Stomach (tissue), 19 donors: ENCODE measurements at places on chromosomes 1 and 21.

DNA sequence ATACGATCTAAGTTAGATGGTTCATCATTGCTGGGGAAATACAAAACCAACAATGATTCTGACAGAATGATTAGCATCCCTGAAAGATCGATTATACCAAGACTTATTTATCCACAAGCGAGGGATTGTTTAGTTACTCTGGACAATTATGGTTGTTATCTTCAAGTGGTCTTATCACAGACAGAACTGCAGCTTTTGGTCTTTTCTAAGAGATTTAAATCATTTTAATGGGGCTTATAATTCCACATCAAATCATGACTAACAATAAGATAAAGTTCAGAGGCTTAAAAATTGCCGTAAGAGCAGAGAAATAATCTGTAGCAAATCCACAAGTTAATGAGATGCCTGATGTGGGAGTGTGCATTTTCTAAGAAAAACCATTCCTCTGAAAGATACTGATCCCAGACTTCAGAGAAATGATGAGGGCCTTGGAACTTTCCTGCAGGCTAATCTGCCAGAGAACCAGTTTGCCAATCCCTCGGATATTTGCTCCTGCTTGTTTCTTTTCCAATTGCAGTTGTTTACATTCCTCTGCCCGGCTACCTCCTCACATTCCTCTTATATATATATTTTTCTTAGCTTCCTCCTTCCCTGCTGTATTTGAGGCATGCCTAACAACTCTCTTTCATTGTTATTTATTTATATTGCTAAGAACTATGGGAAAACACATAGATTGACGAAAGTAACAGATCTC, 134.8 kb downstream of the BACH1 start:
- no peak for DNase-seq
- H3K4me3 ChIP-seq, result no peak overlapping the region
- H3K27ac ChIP-seq, result no peak overlapping the region
- no peaks in the 10 kb centered on the region for H3K4me1 ChIP-seq
- no peaks in the 10 kb centered on the region for H3K36me3 ChIP-seq

DNA sequence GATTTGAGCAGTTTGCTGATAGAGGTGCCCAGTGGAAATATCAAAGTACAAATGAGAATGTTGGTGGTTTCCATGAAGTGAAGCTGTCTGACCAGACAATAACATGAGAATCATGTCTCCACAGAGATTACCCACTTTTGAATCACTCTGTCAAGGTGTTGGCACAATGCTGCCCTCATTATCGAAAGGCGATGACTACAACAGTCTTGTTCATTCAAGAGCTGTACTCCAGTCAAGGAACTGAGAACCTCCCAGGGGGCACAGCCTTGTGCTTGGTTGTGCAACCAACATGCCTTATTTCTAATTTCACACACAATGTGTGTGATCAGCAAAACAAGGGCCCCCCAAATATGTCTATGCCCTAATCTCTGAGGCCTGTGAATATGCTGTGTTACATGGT, 35.7 kb downstream of the ETS2 start:
- no peaks in the 10 kb centered on the region for H3K27me3 ChIP-seq
- H3K4me1 ChIP-seq, result no peaks in the 10 kb centered on the region
- DNase-seq, result no peak
- no peak overlapping the region for H3K27ac ChIP-seq
- H3K36me3 ChIP-seq, result no peaks in the 10 kb centered on the region

DNA sequence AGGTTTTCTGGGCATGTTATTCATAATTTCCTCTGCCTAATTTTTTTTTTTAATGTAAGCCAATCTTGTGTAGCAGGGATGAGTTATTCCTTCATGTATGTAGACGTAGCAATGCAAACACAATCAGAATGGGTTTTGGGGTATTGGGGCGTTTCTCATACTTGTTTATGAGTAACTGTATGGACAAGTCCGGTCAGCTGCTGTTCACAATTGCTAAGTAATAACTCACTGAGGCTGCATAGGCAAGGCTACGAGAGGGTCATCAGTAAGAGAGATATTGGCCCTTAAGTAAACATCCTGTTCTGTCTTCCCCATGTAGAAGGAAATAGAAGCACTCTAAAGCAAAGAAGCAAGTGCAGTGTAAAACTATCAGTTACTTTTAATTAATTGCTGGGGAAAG, 9.5 kb upstream of the TARS2 start:
- peaks cover 25% of the 10 kb centered on the region for H3K4me1 ChIP-seq
- H3K36me3 ChIP-seq, result peaks cover 4% of the 10 kb centered on the region
- H3K27ac ChIP-seq, result peak overlapping the region; percentile 32
- no peaks in the 10 kb centered on the region for H3K27me3 ChIP-seq

DNA sequence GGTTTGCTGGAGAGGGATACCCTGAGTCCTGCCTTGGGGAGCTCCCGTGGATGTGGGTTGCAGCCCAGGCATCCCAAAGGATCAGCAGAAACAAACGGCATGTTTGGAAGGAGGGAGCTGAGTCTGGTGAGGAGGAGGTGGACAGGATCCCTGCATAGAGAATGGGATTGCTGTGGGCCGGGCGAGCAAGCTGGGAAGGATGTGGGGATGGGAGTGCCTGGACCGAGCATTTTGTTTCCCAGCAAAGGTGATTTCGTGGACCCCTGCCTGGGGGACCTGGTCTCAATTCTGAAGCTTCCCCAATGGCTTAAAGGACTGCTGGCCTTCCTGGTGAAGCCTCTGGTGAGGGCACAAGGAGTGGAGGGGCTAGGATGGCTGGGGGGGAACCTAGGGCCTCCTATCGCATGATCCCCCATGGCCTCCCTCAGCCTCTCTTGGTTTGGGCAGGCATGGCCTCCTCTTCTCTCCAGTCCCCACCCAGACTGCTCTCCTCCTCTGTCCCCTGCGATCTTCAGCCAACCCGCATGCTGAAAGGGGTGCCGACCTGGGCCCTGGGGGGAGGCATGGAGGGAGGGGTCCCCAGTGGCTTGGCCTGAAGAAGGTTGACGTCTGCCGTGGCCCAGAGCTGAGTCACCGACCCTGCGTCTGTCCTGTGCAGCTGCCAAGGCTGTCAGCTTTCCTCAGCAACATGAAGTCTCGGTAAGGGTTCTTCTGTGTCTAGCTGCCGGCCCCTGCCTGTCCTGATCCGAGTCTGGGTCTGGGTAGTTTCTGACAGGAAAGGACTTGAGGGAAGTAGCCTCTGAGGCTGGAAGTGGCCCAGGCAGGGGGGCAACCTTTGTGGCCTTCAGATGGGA, 16.3 kb downstream of the FAAH start:
- peaks cover 7% of the 10 kb centered on the region for H3K4me1 ChIP-seq
- H3K27me3 ChIP-seq, result no peaks in the 10 kb centered on the region
- DNase-seq, result no peak
- H3K4me3 ChIP-seq, result no peak overlapping the region

- no peak for DNase-seq
- no peak overlapping the region for H3K4me3 ChIP-seq
- H3K27me3 ChIP-seq, result no peaks in the 10 kb centered on the region
- no peak overlapping the region for H3K27ac ChIP-seq
Observed at GRCh38 chr1:208864366-208864965, 620.3 kb upstream of the PLXNA2 start.

GRCh38 chr1:208628022-208628914, 384.1 kb upstream of the PLXNA2 start:
- no peaks in the 10 kb centered on the region for H3K27me3 ChIP-seq
- H3K4me1 ChIP-seq, result no peaks in the 10 kb centered on the region
- no peak overlapping the region for H3K27ac ChIP-seq

- DNase-seq, result no peak
- peaks cover 23% of the 10 kb centered on the region for H3K4me1 ChIP-seq
- no peak overlapping the region for H3K4me3 ChIP-seq
- H3K36me3 ChIP-seq, result no peaks in the 10 kb centered on the region
Observed at GRCh38 chr1:56429288-56429687, 150.1 kb downstream of the PLPP3 start.

- no peaks in the 10 kb centered on the region for H3K36me3 ChIP-seq
- peaks cover 7% of the 10 kb centered on the region for H3K4me1 ChIP-seq
- no peaks in the 10 kb centered on the region for H3K27me3 ChIP-seq
- H3K27ac ChIP-seq, result no peak overlapping the region
- H3K4me3 ChIP-seq, result no peak overlapping the region
Observed at GRCh38 chr1:227567256-227567655, 3.9 kb downstream of the ZNF678 start.

GRCh38 chr1:236638945-236639344, 34.6 kb upstream of the HEATR1 start:
- H3K36me3 ChIP-seq, result no peaks in the 10 kb centered on the region
- no peaks in the 10 kb centered on the region for H3K4me1 ChIP-seq

DNA sequence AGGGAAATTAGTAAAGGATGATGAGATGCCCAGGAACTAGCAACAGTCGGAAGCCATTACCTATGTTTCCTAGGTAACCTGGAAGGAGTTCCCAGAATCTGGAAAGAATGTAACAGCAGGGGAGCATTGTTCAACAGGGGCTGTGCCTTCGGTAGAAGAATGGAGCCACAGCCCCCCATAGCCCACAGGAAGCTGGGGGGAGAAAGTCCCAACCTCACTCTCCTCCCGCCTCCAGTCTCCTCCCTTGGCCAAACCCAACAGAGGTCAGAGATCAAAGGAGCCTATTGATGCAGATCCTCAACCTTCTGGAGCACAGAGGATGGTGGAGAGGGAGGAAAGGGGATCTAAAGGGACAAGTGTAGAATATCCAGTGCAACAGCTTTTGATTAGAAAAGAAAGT, 131.5 kb upstream of the SLC44A3 start:
- no peaks in the 10 kb centered on the region for H3K27me3 ChIP-seq
- no peak overlapping the region for H3K4me3 ChIP-seq
- H3K27ac ChIP-seq, result no peak overlapping the region
- H3K36me3 ChIP-seq, result no peaks in the 10 kb centered on the region
- no peak for DNase-seq

DNA sequence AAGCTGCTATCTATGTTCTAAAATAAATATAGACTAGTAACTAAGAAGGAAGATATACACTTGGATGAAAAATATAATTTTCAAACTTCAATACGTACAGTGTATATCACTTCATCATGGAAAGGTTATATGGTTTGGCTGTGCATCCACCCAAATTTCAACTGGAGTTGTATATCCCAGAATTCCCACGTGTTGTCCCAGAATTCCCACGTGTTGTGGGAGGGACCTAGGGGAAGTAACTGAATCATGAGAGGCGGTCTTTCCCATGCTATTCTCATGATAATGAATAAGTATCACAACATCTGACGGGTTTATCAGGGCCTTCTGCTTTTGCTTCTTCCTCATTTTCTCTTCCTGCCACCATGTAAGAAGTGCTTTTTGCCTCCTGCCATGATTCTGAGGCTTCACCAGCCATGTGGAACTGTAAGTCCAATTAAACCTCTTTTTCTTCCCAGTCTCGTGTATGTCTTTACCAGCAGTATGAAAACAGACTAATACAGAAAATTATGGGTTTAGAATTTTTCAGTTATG, 10.7 kb downstream of the NEGR1 start:
- no peaks in the 10 kb centered on the region for H3K27me3 ChIP-seq
- H3K36me3 ChIP-seq, result no peaks in the 10 kb centered on the region
- H3K4me3 ChIP-seq, result no peak overlapping the region
- H3K4me1 ChIP-seq, result no peaks in the 10 kb centered on the region
- H3K27ac ChIP-seq, result no peak overlapping the region

DNA sequence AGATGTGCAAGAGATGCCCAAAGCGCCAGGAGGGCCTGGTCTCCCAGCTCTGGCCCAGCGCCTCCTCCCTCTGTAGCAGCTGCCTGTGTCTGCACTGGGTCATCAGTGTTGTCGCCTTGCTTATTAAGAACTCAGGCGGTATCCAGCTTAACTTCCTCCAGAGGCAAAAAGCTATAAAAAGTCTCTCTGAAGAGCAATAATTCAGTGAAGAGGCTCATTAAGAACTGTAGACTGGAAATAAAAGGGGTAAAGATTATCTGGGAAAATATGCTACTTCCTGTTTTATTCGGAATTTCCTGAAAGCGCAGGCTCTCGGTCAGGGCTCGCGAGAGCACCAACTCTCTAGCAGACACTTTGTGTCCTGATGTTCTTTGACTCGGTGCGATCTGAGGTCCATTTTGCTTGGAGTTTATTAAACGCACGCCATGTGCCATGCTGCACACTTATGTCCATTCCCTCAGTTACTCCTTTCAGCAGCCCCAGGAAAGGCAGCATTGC, 70.4 kb downstream of the MRPS6 start:
- no peak for DNase-seq
- H3K4me1 ChIP-seq, result peaks cover 44% of the 10 kb centered on the region
- H3K27me3 ChIP-seq, result no peaks in the 10 kb centered on the region
- no peak overlapping the region for H3K4me3 ChIP-seq
- H3K27ac ChIP-seq, result no peak overlapping the region

DNA sequence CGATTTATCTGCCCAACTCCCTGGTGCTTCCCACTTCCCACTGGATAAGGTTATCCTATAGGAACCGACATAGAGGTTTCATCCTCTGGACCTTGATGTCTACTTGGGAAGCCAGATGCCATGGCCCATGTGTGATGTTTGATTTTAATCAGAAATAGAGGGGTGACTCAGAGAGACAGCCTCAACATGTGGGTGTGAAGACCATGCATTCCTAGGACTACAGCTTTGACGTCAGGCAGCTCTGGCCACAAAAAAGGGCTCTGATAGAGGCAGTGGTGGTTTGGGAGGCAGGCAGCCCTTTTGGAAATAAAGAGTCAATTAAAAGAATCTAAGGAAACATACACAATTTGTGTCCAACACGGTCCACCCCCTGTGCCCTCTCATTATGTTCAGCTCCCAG, 5.2 kb upstream of the SH2D2A start:
- no peaks in the 10 kb centered on the region for H3K36me3 ChIP-seq
- H3K4me3 ChIP-seq, result no peak overlapping the region
- no peak for DNase-seq

DNA sequence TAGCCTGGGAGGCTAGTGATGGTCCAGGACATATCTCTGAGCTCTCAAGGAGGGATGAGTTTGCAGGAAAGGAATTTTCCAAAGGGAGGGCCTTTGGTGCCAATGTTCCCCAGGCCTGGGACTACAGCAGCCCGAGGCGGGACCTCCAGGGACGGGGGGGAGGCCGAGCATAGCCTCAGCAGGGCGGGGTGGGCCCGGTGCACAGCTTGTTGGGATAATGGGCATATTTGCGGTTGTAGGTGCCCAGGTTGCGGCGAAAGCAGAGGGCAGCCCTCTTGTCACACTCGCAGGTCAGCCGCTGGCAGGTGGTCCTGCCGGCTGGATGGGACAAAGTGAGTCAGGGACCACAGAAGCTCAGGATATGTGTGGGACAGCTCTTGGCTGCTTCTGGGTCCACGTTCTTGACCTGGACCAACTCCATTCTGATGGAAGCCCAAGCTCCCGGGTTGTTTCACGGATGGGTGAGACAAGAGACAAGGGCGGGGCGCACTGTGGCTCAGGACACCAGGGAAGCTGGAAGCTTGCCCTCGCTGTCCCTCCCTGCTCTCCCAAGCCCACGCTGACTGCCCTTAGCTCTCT, 3.2 kb downstream of the PLA2G2E start:
- H3K27me3 ChIP-seq, result peaks cover 17% of the 10 kb centered on the region
- no peak for DNase-seq
- no peak overlapping the region for H3K4me3 ChIP-seq

DNA sequence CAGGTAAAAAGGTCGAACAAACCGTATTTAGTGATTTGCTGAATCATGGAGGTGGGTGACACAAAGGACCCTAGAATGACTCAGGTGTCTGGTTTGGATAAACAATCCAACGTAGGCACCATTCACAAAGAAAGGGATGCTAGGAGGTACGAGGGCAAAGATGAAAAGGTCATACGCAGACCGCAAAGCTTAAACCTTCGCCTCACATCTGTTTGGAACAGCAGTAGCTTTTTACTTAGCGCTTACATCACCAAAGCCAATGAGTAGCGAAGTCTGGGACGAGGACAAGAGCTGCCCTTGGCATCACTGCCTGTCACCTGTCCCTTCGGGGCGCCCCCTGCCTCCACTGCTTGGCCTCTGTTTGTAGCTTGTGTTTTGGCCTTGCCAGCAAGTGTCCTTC, 350.2 kb downstream of the SMYD3 start:
- H3K36me3 ChIP-seq, result no peaks in the 10 kb centered on the region
- H3K27ac ChIP-seq, result no peak overlapping the region
- no peak for DNase-seq
- H3K27me3 ChIP-seq, result no peaks in the 10 kb centered on the region
- H3K4me3 ChIP-seq, result no peak overlapping the region
- peaks cover 9% of the 10 kb centered on the region for H3K4me1 ChIP-seq
